ENCODE measurements at places on chromosomes 1 and 21.

GRCh38 chr1:167076136-167076710 lies 14.0 kb downstream of the GPA33 start:
- DNase-seq = no peak

- DNase-seq = no peak
These were observed 145.0 kb downstream of the DHRS3 start for GRCh38 chr1:12472798-12473551.

- DNase-seq = no peak
These were observed 1084.2 kb upstream of the NCAM2 start for GRCh38 chr21:19914028-19914427.

- DNase-seq = no peak
These were observed 378.7 kb downstream of the SEC16B start for GRCh38 chr1:177591155-177591554.

- DNase-seq = no peak
These were observed 43.4 kb downstream of the PKP1 start for GRCh38 chr1:201326710-201327109.

GRCh38 chr1:65758128-65758527 lies 34.6 kb upstream of the PDE4B start:
- DNase-seq = no peak

DNA sequence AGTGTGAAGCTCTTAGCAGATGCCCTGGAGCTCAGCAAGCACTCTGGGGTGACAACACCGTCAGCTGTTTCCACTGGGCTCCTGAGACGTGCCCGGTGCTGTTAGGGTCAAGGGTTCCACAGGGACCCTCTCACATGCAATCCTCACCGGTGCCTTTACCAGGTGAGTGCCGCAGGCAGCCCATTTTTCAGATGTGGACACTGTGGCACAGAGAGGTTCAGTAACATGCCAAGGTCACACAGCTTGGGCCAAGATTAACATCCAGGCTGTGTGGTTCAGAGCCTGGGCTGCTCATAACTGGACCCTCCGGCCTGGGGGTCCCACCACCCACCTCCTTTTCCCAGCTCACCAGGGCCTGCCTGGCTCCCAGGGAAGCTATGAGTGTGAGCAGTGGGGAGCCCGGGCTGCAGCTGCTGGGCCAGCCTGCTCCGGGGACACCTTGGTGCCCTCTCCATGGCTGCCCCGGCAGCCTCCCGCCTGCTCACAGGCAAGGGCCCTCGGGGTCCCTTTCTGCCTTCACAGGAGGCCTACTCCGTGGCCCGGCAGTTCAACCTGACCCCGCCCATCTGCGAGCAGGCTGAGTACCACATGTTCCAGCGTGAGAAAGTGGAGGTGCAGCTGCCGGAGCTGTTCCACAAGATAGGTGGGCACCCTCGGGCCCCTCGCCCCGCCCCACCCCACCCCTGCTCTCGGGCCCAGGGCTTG lies 49.3 kb downstream of the KCNAB2 start:
- no peak for DNase-seq

DNA sequence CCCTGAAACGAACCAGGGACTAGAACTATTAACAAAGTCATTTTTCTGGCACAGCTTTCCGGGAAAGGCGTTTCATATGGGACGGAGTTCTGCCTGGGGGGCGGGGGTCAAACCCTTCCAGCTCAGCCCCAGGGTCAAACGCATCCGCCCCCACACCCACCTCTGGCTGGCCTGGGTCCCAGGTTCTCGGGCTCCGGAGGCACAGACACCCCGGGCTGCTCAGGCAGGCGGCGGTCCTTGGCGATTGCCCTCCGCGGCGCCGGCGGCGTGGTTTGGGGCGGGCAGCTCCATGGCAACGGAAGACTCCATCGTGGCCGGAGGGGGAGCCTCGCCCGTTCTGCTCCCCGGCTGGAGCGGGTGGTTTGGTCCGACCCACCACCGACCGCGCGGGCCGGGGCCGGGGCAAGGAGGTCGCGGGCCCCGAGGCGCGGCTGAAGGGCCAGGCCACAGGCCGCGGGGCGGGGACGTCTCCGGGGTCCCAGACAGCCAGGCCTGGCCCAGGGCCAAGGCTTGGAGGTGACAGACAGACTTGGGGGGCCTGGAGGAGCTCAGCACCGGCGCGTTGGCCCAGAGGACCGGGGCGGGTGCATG lies at the start of gene CFAP74:
CFAP74 (minus strand) TSS at position 246 of the 591 bp plus-strand sequence. CDS start 12,830 bp downstream, outside the sequence.
- peak; percentile 19 for DNase-seq

DNA sequence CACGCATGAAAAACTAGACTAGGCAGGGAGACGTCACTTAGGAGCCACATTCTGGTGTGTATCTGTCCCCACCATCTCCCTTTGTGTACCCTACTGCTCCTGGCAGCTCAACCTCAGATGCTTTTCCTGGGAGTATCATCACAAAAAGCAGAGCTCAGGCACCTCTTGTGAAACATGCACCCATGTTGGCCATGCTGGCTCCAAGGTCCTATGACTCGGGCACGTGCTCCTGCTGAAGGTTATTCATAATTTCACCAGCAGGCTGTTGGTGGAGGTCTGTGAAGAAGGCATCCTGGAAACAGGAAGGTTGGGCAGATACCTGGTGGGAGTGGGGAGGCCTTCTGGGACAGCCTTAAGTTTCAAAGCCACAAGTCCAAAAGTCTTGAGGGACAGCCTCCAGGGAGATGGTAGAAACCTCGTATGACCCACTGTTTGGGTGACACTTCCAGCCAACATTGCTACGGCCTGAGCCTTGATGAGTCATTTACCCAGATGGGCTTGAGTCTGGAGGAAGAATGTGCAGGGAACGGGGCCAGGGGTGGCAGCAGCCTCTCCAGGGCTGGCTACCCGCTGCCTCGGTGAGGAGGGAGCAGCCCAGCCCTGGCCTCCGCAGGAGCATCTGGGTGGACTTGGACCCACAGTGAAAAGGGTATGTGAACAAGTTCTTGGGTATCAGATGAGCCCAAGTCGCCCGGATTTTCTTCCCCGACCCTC lies 75.8 kb downstream of the PGBD5 start:
- DNase-seq = peak; percentile 62

DNA sequence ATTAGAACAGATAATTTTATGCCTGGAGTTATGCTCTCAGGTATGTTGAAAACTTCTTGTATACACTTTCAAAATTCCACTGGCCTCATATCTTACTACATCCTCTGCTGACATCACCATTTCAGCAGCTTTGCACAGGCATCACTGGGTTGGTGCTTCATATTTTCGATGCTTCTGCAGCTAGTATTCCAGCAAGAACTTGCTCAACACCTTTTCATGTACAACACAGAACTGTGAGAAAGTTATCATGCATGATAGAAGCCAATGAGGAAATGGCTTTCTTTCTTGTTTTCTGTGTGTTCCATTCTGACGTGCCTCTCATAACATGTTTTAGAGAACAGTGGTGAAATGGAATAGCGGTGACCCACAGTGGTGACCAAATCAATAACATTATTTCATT lies 5.1 kb upstream of the GBP5 start:
- no peak for DNase-seq

DNA sequence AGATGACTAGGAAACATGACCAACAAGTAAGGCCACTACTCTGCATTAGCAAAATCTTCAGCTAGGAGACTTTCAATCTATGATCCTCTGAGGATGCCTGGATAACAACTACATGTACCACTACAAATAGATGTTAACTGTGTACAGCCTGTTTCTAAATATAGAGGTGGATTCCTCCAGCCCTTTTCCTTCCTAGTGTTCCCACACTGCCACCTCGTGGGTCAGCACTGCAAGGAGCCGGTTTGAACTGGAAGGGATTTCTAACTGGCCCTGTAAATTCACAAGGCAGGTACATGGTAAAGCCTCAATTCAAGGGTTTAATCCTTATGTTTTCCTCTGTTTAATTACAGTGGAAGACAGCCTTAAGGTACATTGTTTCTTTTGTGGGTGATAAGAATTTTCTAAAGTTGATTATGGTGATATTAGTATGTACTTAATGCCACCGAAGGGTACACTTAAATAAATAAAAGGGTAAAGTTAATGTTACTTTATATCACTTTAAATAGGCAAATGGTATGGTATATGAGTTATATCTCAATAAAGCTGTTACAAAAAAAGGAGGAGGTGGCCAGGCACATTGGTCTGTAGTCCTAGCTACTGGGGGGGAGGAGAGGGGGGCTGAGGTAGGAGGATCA lies 14.4 kb downstream of the SMYD3 start:
- DNase-seq = peak; percentile 81

DNA sequence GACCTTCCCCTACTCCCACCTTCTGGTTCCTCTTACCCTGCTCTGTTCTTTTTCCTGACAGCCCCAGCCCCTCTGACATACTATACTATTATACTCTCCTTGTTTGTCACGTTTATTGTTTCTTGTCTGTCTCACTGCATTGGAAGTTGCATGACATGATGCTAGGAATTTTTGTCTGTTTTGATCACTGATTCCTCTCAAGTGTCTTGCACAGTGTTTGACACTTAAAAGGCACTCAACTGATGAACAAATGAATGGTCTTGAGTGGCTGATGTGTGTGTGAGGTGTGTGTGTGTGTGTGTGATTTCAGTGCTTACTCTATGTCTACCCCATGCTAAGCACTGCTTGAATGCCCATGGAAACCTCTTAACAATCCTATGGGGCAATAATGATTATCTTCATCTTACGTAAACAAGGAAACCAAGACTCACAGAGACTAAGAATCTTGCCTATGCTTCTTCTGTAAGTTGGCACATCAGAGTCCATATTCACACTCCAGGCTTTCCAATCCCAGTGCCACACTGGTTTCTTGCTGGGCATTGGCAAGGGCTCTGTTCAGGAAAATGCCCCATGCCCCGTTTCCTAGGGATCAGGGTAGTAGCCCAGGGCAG lies 59.7 kb downstream of the ATP1A1 start:
- no peak for DNase-seq

DNA sequence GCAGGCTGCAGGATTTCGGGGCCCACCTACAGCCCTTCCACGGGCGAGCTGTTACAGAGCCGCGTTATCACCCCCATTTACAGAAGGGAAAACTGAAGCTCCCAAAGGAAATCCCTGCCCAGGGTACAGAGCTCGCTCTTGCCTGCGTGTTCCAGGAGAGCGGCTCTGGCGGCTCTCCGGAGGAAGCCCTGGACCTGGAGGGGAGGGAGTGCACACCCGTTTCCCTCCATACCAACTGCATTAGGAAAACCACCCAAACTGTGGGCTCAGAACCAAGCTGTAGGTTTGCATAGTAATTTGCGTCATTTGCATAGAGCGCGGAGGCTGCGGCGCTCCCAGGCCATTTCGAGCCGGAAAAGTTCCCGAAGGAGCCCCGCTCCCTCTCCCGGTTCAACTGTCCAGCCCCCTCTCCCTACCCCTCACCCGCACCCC lies 24.7 kb upstream of the ADGRB2 start:
- DNase-seq = peak; percentile 86

GRCh38 chr1:2848006-2848670 lies 46.6 kb upstream of the TTC34 start:
- DNase-seq = no peak

DNA sequence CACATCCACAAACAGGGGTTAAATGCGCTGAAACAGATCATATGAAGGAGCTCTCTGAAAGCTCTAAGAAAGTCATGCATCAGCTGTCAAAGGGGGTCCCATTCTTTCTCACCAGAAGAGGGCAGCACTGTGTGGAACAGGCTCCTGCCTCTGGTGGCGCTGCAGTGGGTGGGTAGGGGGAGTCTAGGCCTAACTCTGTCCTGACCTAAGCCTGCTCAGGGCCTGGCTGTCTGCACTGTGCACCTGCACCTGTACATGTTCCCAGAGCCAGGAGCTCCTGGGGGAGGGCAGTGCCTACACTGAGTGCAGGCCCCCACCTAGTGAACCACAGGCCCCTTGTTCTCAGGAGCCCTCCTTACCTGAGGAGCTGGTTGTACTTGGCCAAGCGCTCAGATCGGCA lies 16.0 kb downstream of the ENO1 start:
- peak; percentile 41 for DNase-seq

GRCh38 chr21:33133892-33134291 lies 64.0 kb downstream of the OLIG1 start:
- DNase-seq = no peak

DNA sequence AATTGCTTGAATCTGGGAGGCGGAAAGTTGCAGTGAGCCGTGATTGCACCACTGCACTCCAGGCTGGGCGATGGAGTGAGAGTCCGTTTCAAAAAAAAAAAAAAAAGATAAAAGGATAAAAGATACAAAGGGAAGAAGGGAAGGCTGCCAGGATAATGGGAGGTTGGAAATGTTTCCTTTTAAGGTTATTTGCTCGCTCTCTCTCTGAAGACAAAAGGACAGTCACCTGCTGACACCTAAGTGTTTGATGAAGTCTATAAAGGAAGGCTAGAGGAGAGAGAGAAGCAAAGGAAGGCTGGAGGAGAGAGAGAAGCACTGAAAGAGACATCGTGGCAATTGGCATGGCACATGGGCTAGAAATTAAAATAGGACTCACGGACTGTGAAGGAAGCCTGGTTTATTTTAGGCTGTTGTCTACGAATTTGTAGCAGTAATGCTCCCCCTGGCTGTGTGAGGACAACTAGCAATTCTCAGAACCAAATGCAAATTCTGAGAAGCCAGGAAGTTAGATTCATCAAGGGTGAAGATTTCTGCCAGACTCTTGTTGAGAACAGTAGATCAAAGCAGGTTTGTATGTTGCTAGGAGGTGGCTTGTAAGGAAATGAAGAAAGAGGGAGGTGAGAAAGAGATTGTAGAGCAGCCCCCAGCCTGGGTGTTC lies 154.2 kb downstream of the ZP4 start:
- DNase-seq = no peak

GRCh38 chr1:242788771-242789170 lies 264.3 kb upstream of the PLD5 start:
- no peak for DNase-seq

DNA sequence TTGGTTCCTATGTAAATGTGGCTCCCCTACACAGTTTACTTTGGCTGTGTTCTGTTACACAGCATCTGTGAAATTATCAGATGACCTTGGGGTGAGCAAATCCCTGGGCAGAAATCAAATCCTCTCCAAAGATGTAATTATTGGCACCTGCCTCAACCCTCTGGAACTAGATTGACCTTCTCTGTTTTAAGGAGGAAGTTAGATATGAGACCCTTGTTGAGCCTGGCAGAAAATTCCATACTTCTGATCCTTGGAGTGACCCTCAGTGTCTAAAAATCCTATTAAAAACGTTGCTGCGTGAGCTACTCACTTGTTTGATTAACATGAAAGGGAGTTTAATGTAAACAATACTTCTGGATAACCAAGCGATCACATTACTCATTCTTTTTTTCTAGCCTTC lies 122.0 kb downstream of the CLIC6 start:
- DNase-seq = no peak

DNA sequence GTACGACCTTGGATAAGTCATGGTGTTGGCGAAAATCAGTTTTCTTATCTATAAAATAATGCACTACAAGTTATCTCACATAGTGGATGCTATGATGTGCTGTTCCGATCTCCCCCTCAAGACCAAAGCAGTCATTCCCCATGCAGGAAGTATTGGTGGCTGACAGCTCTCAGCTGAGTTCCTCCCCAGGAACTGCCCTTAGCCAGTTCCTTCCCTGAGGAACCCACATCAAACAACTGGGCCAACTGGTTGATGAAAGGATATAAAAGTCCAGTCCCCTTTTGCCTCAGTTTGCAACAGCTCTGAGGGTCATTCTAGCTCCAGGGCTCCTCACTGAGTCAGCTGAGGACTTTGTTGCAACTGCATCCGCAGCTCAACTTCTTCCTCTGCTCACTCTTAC lies 16.1 kb upstream of the SLAMF1 start:
- no peak for DNase-seq

GRCh38 chr1:173431304-173432045 lies 45.7 kb upstream of the PRDX6 start:
- peak; percentile 86 for DNase-seq

GRCh38 chr1:221405146-221405545 lies 336.7 kb downstream of the DUSP10 start:
- DNase-seq = no peak

GRCh38 chr1:27876341-27877114 lies 4.2 kb downstream of the THEMIS2 start:
- DNase-seq = no peak

- peak; percentile 40 for DNase-seq
These were observed 536.6 kb upstream of the NR5A2 start for GRCh38 chr1:199490769-199491527.

All from EH (cell line).